ENCODE measurements at places on chromosomes 13 and 19.
A peak's percentile ranks its signal among the peaks of the same experiment; 100 is the strongest.

- DNase-seq, result no peak
Observed at GRCh38 chr19:47493378-47494210, 9.6 kb upstream of the KPTN start.

GRCh38 chr13:98921786-98922185 lies 56.1 kb downstream of the DOCK9 start:
- DNase-seq, result no peak

- no peak for DNase-seq
Observed at GRCh38 chr19:12939975-12940423, 1.6 kb downstream of the CALR start.

DNA sequence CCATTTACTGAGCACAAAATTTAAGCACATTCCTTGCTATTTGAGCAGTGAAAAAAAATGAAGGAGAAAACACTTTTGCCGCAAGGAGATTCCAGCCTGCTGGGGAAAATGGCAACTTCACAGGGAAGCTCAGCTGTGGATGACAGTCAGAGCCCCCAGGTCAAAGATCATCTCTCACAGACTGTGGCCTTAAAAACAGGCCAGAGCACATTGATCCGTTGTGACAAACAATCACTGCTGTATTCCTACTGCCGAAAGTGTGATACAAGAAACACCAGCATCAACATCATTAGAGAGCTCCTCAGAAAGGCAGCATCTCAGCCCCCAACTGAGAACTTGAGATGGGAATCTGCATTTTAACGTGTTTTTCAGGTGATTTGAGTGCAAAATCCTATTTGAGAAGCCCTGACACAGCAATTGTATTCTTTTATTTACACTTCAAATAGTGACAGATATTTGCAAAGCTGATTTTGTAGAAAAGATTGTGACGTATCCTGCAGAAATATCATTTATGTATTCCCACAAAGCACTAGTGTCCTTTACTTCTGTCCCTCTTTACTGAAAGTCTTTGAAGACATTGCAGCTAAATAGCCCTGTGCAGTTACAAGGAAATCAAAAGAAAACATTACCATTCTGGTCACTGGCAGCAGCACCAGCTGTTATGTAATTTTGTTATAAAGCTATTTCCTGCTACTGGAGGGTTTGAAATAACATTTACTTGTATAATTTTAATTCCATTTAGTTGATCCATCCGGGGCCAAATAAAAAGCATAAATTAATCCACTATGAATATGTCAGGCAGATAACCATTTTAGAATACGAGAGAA lies 652.0 kb downstream of the LIG4 start:
- no peak for DNase-seq

DNA sequence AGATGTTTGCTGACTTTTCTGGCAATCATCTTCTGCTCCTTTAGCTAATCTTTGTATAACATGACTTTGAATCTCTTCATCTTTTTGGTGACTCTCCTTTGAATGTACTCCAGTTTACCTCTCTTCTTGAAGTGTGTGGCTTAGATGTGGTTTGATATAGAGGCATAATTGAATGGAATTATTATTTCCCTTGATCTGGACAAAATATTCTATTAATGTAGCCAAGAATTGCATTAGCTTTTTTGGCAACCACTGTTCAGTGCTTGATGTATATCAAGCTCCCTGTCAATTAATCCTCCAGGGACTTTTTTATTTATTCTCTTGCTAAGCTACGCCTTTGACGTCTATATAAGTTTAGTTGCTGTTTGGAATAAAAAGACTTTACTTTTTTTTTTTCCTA lies 490.8 kb downstream of the PCDH20 start:
- DNase-seq, result no peak

DNA sequence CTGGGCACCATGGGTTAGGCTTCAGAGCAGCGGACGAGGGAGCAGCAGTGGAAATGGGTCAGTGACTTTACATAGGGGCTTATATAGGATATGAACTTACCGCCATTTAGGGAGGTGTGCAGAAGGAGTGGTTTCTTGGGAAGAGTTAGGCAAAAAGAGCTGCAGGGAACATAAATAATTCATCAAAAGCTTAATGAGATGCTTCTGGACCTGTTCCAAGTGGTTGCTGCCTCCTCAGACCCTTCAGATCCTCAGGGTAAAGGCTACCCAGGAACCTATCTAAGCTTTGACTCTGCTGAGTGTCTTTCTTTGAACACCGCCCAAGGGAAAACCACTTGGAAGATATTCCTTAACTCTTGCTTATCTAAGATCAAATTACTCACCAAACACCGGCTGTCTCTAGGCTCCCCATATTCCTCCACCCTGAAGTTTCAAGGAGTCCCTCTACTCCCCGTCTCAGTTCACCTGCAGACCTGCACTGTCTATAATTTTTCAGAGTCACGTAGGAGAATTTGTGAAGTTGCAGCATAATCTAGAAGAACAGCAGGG lies at the start of gene IGFL4:
Gene IGFL4 (minus strand): TSS at position 51 of the 549 bp plus-strand sequence. CDS start 40 bp downstream, at position 11.
- DNase-seq, result peak; percentile 28

DNA sequence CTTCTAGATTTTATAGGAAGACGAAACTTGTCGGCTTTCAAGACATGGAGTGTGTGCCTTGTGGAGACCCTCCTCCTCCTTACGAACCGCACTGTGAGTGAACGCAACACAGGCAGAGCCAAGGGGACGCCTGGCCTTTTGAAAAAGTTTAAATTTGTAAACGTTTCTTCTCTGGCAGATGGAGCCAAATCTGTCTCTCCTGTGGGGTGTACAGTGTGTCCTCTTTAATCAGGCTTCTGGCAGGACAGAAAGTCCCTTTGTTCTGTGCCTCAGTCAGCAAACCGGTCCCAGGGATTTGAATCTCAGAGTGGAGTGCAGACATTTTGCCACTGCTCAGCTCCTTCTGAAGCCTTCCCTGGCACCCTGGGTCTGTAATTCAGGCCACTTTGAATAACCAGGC lies 56.5 kb downstream of the TNFRSF19 start:
- no peak for DNase-seq

GRCh38 chr19:48419158-48419920 lies 25.9 kb downstream of the GRIN2D start:
- DNase-seq, result peak; percentile 29

DNA sequence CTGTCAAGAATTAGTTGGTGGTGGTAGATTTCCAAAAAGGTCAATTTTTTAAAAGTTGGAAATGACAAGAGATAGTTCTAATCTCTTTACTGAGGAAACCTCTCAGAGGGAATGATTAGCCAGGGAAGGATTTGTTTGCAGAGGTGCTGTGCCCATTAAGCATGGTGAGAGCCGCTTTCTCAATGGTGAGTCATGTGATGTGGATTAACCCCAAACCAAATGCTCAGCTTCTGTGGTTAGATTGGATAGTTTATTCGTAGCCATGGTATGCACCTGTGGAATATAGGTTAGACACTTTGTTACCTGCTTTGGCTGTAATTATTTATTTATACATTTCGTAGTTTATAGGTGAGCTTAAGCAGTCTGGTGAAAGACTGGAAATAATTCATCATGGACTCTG lies 7.1 kb downstream of the HNRNPM start:
- no peak for DNase-seq

DNA sequence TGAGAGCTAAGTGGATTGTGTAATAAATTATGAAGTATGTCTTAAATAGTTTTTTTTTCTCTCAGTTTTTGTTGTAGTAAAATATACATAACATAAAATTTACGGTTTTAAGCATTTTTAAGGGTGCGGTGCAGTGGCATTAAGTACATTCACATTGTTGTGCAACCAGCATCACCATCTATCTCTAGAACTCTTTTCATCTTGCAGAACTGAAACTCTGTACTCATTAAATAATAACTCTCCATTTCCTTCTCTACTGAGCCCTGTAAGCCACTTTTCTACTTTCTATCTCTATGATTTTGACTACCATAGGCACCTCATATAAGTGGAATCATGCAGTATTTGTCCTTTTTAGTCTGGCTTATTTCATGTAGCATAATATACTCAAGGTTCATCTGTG lies 87.1 kb downstream of the GJA3 start:
- no peak for DNase-seq
